Natural killer cell treated with Interleukin-12 subunit alpha and Interleukin-12 subunit beta and Interleukin-15 and Interleukin-18, amount 100 ng/mL, for 72 hours (primary cell): ENCODE measurements at places on chromosomes 2 and 18. TPM values are rescaled to one million over a fixed set of nuclear protein-coding genes. Genes with fewer than 3 reads are reported as not detected.
A peak's percentile ranks its signal among the peaks of the same experiment; 100 is the strongest.

The METTL5 gene
- total RNA-seq = 50.7 TPM

The GALR1 gene
- not detected for total RNA-seq

The RBKS gene
- total RNA-seq = 3.1 TPM

DNA sequence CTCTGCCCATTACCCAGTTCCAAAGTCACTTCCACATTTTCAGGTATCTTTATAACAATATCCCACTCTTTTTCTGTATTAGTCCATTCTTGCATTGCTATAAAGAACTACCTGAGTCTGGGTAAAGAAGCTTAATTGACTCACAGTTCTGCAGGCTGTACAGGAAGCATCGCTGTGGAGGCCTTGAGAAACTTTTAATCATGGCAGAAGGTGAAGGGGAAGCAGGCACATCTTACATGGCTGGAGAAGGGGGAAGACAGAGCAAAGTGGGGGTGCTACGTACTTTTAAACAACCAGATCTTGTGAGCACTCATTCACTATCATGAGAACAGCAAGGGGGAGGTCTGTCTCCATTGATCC, 85.4 kb upstream of the MAP4K3 start:
- DNase-seq = no peak

GRCh38 chr18:70454704-70455322, 166.0 kb downstream of the SOCS6 start:
- no peak for DNase-seq

- DNase-seq = no peak
Measured at GRCh38 chr2:32436150-32436549, 79.3 kb downstream of the BIRC6 start.

GRCh38 chr2:61775956-61776570, 77.8 kb downstream of the FAM161A start:
- no peak for DNase-seq

DNA sequence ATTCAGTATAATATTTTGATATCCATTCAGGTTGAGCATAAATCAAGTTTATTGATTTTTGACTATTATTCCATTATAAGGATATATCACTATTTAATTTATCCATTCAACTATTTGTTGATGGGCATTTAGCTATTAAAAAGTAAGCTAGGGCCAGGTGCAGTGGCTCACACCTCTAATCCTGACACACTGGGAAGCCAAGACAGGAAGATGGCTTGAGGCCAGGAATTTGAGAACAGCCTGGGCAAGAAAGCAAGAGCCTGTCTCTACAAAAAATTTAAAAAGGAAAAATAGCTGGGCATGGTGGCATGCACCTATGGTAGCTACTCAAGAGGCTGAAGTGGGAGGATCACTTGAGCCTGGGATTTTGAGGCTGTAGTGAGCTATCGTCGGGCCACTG, 183.5 kb downstream of the HNMT start:
- no peak for DNase-seq

GRCh38 chr2:171139860-171140259, 20.8 kb downstream of the TLK1 start:
- DNase-seq = no peak

DNA sequence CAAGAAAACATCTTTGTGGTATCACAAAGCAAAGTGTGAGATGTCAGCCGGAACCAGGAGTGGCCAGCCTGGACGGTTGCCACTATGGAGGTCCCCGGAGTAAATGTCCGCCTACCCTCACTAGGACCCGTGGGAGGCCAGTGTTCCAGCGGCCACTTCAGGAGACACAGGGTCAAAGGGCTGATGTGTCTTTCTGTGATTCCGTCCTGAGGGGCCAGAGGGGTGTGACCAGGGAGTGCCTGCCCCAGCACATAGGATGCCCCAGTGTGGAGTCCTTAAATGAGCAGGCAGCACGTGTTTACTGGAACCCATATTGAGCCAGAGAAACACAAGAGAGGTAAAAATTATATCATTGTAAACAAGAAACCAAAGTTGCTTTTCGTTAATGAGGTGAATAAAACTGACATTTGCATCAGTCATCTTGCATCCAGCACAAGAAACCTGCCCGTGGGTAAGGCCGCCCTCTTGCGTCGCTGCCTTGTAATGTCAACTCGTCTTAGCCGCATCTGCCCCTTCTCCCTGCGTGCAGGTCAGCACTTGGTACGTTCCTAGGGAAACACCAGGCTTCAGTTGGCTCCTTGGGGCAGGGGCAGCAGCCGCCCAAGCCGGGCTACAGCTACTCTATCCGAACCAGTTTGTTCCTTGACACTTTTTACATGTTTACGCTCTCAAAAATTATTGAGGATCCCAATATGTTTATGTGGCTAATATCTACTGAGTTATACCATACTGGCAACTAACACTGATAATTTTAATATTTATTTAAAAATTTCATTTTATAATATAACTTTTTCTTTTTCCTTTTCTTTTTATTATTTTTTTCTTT, 46.7 kb upstream of the LAPTM4A start:
- DNase-seq = peak; percentile 79

GRCh38 chr2:74806920-74807319, 27.0 kb upstream of the HK2 start:
- no peak for DNase-seq

DNA sequence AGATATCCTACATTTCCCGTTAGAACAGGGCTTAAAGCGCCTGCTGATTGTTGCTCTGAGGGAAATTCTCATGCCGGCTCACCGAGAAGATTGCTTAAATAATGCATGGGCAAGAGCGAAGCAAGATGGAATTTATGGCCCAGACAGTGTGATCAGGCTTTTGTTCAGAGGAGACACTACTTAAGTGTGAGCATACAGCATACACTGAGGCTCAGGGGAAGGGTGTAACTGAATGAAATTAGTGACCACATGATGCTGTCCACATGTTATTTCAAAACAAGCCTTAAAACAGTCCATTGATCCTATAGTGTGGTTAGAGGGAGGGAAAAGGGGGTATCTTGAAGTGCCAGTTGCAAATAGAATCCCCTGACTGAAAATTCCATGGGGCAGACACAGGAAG, 125.5 kb downstream of the RAPGEF4 start:
- no peak for DNase-seq

DNA sequence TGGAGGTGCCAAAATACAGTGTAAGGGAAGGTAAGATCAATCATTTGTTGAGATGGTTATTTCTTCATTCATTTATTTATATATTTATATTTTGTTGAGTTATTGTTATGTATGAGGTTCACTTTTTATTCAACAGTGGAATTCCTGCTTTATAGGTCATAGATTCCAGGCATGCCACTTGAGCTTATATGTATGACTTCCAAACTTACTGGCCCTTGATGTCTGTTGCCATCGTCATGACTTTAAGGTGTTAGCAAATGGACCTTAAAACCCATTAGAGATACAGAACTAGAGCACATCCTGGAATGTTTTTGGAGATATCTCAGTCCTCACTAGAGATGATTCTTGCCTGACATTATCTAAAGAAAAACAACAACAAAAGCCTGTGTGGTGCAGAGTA, 25.9 kb downstream of the CCDC85A start:
- DNase-seq = no peak

DNA sequence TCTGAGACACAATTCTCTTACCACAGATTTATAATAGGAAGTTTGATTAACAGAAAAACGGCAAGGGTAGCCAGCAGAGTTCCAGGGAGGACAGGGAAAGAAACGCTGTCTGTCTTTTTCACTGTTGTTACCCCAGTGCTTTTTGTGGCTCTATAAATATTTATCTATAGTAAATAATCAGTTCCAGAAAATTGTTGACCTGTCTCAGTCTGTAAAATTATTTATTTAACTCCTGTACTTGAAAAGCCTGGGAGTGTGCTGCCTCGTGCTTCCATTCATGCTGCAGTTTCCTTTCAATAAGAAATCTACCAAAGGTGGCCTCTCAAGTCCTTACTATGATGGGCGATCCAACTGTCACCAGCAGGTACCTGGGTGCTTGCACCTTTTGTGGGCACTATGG, 102.9 kb downstream of the ETAA1 start:
- DNase-seq = no peak

DNA sequence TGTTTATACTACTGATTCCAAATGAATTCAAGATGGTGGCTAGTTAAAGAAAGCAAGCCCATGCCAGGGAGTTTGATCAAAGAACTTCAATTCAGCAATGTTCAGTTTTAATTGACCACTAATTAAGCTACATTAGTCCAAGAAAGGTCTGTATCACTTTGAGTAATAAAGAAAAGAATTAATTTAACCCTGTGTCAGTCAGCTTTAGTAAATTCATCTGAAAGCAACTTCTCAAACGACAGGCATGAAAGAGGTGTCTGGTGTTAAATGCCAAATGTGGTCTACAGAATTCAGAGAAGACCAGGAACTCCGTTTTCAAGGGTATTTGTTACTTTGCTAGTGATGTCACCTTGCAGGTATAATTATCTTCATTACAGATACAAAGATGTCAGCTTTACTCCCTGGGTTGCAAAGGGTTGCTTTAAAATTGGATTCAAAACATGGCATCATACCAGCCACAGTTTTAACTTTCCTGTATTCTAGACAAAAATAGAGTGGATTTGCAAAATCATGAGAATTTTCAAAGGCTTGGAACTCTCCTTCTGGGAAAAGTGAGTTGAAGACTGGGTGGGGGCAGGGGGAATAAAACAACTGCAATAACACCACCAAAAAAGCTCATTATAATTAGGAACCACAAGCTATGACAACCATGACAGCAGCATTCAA, 281.5 kb downstream of the TCF4 start:
- DNase-seq = no peak

- no peak for DNase-seq
Measured at GRCh38 chr2:236121546-236121945, 46.6 kb downstream of the GBX2 start.

- DNase-seq = no peak
Measured at GRCh38 chr2:48279344-48280090, 250.4 kb upstream of the STON1 start.
